ENCODE measurements at places on chromosomes 3 and 15.
A peak's percentile ranks its signal among the peaks of the same experiment; 100 is the strongest.

- DNase-seq = peak; percentile 82
Observed at GRCh38 chr3:136751316-136752171, 634 bp downstream of the STAG1 start.

- no peak for DNase-seq
Observed at GRCh38 chr3:164640591-164640990, 437.7 kb downstream of the SI start.

GRCh38 chr3:101970905-101971304 is 121.6 kb downstream of the NFKBIZ start:
- peak; percentile 13 for DNase-seq

GRCh38 chr3:69628951-69629350 is 110.3 kb upstream of the MITF start:
- DNase-seq = no peak

GRCh38 chr3:160879859-160880258 is 123.8 kb downstream of the PPM1L start:
- DNase-seq = no peak
